ENCODE measurements at places on chromosomes 2 and 18. TPM values are rescaled to one million over a fixed set of nuclear protein-coding genes. Genes with fewer than 3 reads are reported as not detected.

Gene HJURP
- polyA plus RNA-seq, result 10.0 TPM

Gene WDR35
- 9.3 TPM for polyA plus RNA-seq

Gene TEKT4
- polyA plus RNA-seq, result not detected

Gene NMUR1
- 0.15 TPM for polyA plus RNA-seq

Gene TMX3
- polyA plus RNA-seq, result 43.4 TPM

Gene ASPRV1
- polyA plus RNA-seq, result 1.7 TPM

- no peak for DNase-seq
These were observed 3.2 kb downstream of the RAB3GAP1 start for GRCh38 chr2:135055182-135055786.

DNA sequence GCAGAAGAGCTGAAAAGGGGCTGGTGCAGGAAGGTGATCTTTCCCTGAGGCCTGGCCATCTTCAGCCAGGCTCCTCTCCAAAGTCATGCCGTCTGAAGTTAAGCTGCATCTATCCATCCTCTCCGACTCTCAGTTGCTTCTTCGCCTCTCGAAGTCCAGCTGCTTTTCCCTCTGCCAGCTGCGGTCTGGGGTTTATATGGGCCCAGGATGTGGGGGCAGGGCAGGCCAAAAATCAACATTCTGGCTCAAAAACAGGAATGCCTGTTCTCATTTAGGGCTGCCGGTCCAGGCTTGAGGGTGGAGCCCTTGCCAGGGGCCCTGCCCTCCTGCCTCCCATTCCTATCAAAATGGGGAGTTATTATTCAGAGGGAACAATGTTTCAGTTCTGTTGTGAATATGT, 31.2 kb downstream of the CREG2 start:
- DNase-seq, result no peak

DNA sequence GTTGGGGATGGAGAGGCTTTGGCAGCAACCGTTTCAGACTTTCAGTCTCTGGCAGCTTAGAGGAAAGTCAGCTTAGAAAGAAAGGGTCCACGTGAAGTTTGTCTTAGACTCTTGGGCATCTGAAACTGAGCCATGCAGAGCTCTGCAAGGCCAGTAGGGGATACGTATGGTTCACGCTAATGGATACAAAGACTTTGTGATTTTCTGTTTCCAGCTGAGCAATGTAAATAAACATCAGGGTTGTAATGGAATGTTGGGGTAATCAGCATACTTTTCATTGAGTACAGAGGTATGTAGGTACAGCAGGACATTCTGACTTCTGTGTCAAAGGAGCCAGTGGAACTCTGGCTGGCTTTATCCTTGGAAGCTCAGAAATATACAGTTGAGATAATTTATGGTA, 31.0 kb downstream of the RALB start:
- no peak for DNase-seq

DNA sequence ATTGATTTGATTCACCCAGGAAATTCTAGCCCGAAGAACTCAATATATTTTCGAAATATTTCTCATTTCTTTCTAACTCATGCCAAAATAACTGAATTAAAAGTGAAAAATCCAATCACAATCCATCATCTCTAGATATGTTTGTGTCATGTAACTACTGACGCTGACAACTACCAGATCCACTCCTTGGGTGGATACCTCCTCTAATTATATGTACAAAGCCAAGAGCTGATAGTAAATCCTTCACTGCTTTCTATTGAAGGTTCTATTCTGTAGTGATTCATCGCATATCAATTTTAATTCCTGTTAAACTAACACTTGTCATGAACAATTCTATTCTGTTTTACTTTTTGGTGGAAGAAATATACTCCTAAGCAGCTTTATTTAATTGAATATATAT, 1056.6 kb upstream of the NXPH2 start:
- DNase-seq, result no peak

GRCh38 chr2:52383541-52383940, 1351.6 kb upstream of the NRXN1 start:
- no peak for DNase-seq

GRCh38 chr2:44676379-44676778, 265.1 kb upstream of the SIX3 start:
- DNase-seq, result no peak

DNA sequence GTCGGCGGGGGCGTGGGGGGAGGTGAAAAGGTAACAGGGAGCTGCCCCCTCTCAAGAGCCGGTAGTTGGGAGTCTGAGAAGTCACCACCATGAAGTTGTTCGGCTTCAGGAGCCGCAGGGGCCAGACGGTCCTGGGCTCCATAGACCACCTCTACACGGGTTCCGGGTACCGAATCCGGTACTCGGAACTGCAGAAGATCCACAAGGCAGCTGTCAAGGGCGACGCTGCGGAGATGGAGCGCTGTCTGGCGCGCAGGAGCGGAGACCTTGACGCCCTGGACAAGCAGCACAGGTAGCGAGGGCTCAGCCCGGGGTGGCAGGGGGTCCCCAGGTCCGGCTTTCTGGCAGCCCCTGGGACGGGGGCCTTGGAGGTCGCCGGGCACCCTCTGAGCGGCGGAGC, 47.1 kb upstream of the ZNF519 start:
- no peak for DNase-seq

- DNase-seq, result no peak
These were observed 427.7 kb downstream of the TGIF1 start for GRCh38 chr18:3877678-3878077.

DNA sequence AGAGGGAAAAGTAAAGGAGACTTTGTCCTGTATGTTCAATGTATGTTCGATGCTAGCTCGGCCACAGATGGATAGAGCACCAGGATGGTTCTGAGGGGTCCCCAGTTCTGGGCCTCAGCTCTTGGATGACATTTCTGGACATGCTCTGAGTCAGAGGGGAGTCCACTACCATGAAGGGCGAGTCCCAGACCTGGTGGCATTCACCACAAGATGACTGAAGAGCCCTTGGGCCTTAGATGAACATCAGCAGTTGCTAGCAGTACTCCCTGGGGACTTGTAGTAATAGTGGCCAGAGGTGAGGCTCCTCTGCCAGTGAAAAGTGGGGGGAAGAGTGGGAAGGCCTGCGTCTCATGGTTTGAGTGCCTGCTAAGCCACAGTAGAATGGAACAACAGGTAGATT, 109.5 kb downstream of the GRB14 start:
- DNase-seq, result no peak

All from muscle of back (tissue), 13 donors.